ENCODE measurements at places on chromosomes 16 and 17. TPM values are rescaled to one million over a fixed set of nuclear protein-coding genes. Genes with fewer than 3 reads are reported as not detected.

- H3K36me3 ChIP-seq, result no peaks in the 10 kb centered on the region
- H3K4me3 ChIP-seq, result no peak overlapping the region
- no peak for DNase-seq
- no peaks in the 10 kb centered on the region for H3K27me3 ChIP-seq
Observed at GRCh38 chr17:2792366-2793169, 3.7 kb upstream of the RAP1GAP2 start.

DNA sequence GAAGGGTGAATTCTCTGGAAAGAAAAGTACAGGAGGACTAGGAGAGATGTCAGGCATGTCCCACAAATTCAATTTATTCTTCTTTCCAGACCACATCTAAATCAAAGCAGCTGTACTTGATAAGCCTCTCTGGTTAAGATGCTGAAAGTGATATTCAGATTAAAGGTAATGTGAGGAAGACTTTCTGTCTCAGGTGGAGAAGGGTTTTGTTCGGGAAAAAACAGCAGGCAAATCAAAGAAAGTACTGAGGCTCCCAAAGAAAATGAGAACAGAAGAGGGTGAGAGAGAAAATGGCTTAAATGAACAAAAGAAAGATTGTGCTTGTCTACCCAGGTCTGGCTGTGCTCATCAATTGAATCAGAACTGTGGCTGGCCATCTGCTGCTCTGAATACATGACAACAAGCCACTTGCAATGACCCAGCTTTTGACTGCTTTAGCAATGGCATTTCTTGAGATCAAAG, 55.6 kb downstream of the MMD start:
- H3K27ac ChIP-seq, result no peak overlapping the region
- no peak for DNase-seq
- H3K4me1 ChIP-seq, result no peaks in the 10 kb centered on the region
- no peaks in the 10 kb centered on the region for H3K27me3 ChIP-seq

GRCh38 chr16:88069397-88070168, 118.3 kb downstream of the BANP start:
- DNase-seq, result no peak
- no peaks in the 10 kb centered on the region for H3K27me3 ChIP-seq
- no peak overlapping the region for H3K4me3 ChIP-seq
- no peaks in the 10 kb centered on the region for H3K4me1 ChIP-seq
- peaks cover 39% of the 10 kb centered on the region for H3K36me3 ChIP-seq

HS3ST4 gene
- not detected for total RNA-seq

- H3K27me3 ChIP-seq, result no peaks in the 10 kb centered on the region
- DNase-seq, result no peak
- H3K27ac ChIP-seq, result no peak overlapping the region
- H3K4me1 ChIP-seq, result no peaks in the 10 kb centered on the region
- no peak overlapping the region for H3K4me3 ChIP-seq
- H3K36me3 ChIP-seq, result no peaks in the 10 kb centered on the region
Observed at GRCh38 chr16:22923491-22923890, 109.5 kb downstream of the HS3ST2 start.

GRCh38 chr17:57342963-57343589, 86.8 kb downstream of the MSI2 start:
- H3K4me1 ChIP-seq, result no peaks in the 10 kb centered on the region
- no peaks in the 10 kb centered on the region for H3K27me3 ChIP-seq
- H3K4me3 ChIP-seq, result no peak overlapping the region
- H3K27ac ChIP-seq, result no peak overlapping the region
- H3K36me3 ChIP-seq, result no peaks in the 10 kb centered on the region
- no peak for DNase-seq

DNA sequence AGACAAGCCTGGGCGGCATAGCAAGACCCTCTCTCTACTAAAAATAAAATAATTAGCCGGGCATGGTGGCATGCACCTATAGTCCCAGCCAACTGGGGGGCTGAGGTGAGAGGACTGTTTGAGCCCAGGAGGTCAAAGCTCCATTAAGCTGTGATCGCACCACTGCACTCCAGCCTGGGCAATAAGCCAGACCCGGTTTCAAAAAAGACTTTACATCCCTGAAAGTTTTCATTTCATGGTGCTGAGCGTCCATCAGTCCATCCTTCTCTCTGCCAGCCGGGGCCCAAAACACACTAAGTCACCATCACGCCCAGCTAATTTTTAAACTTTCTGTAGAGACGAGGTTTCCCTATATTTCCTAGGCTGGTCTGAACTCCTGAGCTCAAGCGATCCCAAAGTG, 10.6 kb downstream of the RAB40B start:
- H3K36me3 ChIP-seq, result no peaks in the 10 kb centered on the region
- no peak for DNase-seq
- H3K4me1 ChIP-seq, result no peaks in the 10 kb centered on the region
- H3K27ac ChIP-seq, result no peak overlapping the region
- no peaks in the 10 kb centered on the region for H3K27me3 ChIP-seq

ATP2C2 gene
- total RNA-seq, result 0.28 TPM

DNA sequence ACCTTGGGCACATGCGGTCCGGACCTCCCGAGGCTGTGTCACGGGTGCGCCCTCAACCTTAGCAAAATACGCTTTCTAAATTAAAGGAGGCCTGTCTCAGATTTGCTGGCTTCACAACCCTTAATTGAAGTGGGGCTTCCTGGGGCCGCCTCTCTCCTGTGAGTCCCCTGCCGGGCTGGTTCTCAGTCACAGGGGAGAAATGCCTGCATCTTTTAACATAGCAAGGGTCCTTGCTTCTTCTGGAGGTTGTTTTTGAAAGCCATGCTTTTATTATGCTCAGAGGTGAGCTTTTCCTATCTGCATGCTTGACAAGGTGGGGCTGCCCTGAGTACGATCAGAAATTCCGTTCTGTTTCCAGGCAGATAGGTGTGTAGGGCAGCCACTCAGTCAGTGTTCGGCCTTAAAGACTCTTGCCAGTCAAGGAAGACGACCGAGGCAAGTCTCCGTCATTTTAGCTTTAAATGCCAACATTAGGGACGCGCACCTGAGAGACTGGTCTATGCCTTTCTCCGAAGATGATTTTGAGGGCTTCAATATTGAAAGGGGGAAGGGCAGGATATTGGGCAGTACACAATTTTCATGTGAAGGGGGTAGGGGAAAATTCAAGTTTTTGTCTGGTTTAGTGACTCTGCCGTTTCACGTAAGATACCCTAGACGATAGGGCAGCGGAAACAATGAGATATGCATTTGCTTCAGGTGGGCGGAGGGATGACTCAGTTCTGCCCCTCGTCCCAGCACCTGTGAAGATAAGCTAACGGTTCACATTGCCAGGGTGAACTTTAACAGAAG, 5.5 kb upstream of the SLC7A5 start:
- DNase-seq, result no peak
- no peaks in the 10 kb centered on the region for H3K27me3 ChIP-seq
- no peaks in the 10 kb centered on the region for H3K36me3 ChIP-seq
- H3K4me1 ChIP-seq, result no peaks in the 10 kb centered on the region
- no peak overlapping the region for H3K4me3 ChIP-seq

DNA sequence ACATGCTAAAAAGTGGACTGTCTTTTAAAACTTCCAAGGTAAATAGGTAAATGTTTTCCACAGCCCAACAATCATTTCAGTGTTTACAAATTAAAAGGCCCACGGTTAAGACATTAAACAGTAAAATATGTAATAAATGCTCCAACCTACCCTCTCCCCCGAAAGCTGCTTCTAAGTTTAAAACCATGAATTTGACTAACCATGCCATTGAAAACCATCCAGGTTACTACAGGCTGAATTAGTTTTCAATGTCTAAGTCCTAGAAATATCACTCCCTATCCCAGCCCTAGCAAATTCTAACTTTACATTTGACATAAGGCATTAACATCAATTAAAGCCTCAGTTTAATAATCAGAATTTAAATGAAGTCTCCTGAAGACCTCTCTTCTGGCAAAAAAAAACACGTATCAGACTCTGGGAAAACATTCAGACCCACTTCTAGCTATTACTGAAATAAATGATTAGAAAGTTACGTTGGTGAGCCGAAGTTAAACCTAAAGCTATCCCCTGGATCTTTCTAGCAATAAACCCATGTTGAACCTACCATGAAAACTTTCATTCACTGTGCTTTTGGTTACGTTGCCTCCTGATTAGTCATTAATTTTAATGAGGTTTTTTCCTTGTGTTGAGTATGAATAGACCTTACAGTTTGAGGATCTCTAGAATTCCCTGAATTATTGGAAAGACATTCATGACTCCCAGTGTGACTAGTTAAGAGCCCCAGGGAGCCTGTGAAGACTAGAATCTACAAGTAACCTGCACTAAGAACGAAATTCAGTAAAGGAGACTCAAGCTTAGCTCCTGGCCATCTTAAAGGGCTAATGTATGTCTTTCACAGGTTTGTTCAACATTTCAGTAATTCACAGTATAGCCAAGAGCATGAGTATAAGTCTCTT, 1.7 kb upstream of the POLG2 start:
- H3K27me3 ChIP-seq, result no peaks in the 10 kb centered on the region
- no peak for DNase-seq
- peaks cover 77% of the 10 kb centered on the region for H3K4me1 ChIP-seq
- no peak overlapping the region for H3K4me3 ChIP-seq

TBC1D3C gene
- total RNA-seq, result not detected

DNA sequence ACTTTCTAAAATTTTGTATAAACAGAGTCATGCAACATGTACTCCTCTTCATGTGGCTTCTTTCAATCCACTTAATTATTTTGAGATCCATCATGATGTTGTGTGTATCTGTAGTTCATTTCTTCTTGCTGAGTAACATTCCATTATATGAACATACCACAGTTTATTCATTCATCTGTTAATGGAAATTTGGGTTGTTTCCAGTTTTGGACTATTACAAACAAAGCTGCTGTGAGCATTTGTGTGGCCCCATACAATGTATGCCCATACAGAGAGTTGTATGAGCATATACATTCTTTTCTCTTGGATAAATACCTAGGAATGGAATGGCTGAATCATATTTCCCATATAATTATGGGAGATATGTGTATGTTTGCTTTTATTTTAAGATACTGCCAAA, 85.6 kb downstream of the CLEC16A start:
- H3K36me3 ChIP-seq, result peaks cover 14% of the 10 kb centered on the region
- no peak overlapping the region for H3K4me3 ChIP-seq
- DNase-seq, result no peak
- H3K4me1 ChIP-seq, result peaks cover 4% of the 10 kb centered on the region

DNA sequence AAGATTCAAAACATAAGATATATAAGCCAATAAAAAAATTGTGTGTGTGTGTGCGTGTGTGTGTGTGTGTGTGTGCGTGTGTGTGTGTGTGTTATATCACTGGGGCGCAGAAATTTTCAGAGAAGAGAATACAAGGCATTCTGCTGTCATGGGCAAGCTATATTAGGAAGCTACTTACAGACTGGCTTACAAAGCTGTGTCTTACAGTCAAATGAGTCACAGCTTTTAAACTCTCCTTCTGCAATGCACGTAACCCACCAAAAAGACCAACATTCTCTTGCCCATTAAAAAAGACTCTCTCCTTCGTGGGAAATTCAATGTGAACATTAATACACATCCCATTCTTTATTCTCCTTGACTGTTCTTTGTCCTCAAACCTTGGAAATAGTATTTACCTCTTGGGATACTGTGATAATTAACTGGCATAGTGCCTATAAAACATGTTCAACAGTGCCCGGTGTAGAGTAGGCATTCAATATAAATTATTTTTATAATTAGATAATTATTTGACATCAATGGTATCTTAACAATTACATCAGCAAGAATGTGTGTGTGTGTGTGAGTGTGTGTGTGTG, 860.4 kb upstream of the SOX9 start:
- no peaks in the 10 kb centered on the region for H3K27me3 ChIP-seq
- H3K36me3 ChIP-seq, result no peaks in the 10 kb centered on the region
- H3K27ac ChIP-seq, result no peak overlapping the region
- no peaks in the 10 kb centered on the region for H3K4me1 ChIP-seq
- no peak overlapping the region for H3K4me3 ChIP-seq
- no peak for DNase-seq

- H3K36me3 ChIP-seq, result no peaks in the 10 kb centered on the region
- DNase-seq, result no peak
- H3K4me1 ChIP-seq, result no peaks in the 10 kb centered on the region
- H3K27me3 ChIP-seq, result no peaks in the 10 kb centered on the region
- no peak overlapping the region for H3K4me3 ChIP-seq
Observed at GRCh38 chr17:49388692-49389513, 25.8 kb downstream of the PHB1 start.

DNA sequence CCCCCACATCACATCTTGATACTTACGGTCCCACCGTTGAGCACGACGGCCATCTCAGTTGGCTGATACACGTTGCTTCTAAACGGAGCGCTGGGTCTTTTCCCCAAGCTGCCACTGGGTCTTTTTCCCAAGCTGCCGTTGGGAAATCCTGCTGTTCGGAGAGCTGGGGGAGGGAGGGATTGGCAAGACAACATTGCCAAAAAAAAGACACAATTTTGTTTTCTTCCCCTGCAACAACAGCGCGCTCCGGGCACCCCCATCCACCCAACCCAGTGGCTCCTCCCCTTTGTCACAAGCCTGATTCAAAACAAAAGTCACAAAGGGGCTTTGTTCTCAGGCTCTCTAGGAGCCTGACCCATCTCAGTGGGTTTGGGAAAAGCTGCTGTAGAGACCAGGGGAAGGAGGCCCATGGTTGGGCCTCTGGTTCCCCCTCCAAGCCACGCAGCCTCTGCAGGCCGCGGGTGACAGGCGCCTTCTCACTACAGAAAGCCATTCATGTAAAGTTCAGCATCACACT, 22.8 kb downstream of the GPRC5B start:
- H3K27me3 ChIP-seq, result no peaks in the 10 kb centered on the region
- H3K4me1 ChIP-seq, result peaks cover 4% of the 10 kb centered on the region
- no peak for DNase-seq
- H3K4me3 ChIP-seq, result no peak overlapping the region
- H3K27ac ChIP-seq, result no peak overlapping the region

DNA sequence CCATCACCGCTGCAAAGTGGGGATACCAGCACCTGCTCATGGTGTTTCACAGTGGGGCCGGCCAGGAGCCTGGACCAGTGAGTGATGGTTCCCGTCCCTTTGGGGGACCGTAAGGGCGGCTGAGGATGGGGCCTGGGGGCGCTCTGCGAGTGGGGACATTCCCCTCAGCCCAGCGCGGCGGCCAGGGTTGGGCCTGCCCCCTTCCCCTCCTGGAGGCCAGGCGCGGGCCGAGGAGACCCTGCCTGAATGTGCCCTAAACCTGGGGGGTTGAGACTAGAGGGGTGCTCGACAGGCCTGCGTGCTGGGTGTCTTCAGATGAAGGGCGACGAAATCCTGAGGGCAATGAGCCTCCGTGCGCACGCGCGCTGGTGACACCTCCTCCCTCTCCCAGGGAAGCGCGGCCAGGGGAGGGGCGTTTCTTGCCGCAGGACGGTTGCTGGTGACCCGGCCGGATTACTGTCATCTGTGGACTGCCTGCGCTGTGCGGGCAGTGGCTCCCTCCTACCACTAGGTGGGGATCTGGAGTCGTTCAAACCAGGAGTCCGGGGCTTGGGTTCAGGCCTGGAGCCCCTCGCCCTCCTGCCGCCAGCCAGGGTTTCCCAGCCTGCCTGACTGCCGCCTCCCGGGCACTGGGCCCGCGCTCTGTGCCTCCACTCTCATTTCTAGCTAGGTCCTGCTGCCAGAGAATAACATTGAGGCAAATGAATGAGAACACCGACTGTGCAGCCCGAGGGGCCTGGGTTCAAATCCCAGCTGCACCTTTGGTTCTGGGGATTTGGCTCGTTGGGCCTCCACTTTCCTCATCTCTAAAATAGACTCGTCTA, 17.1 kb downstream of the TBX2 start:
- peak overlapping the region; percentile 52 for H3K4me3 ChIP-seq
- no peaks in the 10 kb centered on the region for H3K36me3 ChIP-seq
- peak overlapping the region; percentile 66 for H3K27ac ChIP-seq

PRKAR1A gene
- 412 TPM for total RNA-seq

EFCAB13 gene
- total RNA-seq, result 8.1 TPM
